ENCODE measurements at places on chromosomes 4 and X. TPM values are rescaled to one million over a fixed set of nuclear protein-coding genes. Genes with fewer than 3 reads are reported as not detected.

- peaks cover 3% of the 10 kb centered on the region for H3K36me3 ChIP-seq
- H3K27ac ChIP-seq, result no peak overlapping the region
- H3K4me3 ChIP-seq, result no peak overlapping the region
- peaks cover 14% of the 10 kb centered on the region for H3K4me1 ChIP-seq
These were observed 28.1 kb upstream of the TENM3 start for GRCh38 chr4:182215148-182215547.

DNA sequence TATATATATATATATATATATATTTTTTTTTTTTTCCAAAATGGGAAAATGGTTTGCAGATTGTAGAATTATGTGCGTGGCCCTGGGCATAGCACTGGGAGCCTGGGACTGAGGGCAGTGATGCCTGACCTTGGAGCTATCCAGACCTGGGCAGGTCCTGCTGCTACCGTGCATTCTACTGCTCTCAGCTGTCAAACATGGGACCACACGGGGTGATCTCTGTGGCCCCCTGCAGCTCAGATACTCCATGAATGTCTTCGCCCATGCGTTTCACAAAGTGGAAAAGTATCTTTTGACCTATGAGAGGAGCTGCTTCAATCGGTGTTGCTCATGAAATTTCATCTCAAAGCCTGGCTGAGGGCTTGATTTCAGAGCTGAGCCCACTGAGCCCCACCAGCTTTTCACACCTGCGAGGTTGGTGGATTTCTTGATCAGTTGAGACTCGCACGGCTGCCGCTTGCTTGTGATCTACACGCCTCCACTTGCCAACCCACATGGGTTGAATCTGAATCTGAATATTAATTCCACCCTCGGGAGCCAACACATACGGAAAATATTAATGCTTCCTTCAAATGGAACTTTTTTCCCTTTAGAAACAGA is 35.7 kb downstream of the ING2 start:
- DNase-seq, result no peak
- 0 out of 2 replicates have a peak, but pooled peaks cover 3% of the 10 kb centered on the region for H3K27me3 ChIP-seq
- no peak overlapping the region for H3K27ac ChIP-seq
- no peak overlapping the region for H3K4me3 ChIP-seq

DNA sequence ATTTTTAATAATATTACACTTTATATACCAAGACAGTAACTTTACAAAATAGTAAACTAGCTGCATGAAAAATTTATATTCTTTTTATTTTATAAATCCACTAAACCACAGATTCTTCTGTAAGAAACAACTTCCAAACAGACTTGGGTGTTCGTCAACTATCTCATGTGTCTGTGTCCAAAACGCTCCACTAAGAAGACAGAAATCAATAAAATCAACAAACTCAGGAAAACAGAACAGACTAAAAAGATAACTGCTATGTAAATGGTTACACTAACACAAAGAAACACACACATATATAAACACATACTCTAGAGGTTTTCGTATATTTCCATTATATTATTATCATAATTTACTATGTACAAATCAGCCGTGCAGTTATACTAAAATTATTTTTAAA is 158.4 kb downstream of the PPP3CA start:
- H3K4me1 ChIP-seq, result no peaks in the 10 kb centered on the region
- no peaks in the 10 kb centered on the region for H3K36me3 ChIP-seq
- H3K27ac ChIP-seq, result no peak overlapping the region
- no peak for DNase-seq
- H3K27me3 ChIP-seq, result no peaks in the 10 kb centered on the region

DNA sequence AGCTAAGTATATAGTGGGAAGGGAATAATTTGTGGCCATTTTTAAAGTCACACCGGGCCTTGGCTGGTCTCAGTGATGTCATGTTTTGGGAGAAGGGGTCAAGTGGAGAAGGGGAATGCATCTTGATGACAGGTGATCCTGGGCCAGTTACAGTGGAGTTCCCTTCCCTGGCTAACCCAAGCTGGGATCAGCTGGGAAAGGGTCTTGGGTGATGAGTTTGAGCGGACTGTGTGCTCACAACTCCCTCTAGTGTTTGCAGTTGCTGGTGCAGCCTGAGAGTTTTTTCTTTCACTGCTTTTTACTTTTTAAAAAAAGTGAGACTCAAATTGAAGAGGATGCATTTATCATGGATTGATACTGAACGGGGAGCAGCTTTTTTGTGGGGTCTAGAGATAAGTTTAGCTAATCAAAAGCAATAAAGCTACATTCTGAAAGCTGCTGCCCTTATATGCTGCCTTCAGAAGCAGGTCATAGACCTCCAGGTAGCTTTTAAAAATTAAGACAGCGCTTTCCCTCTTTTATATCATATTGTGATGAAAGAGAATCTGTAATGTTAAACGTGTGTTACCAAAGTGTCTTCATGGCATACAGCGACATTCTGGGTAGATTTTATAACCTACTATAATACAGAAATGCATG is 164.7 kb downstream of the DCLK2 start:
- H3K27ac ChIP-seq, result no peak overlapping the region
- H3K36me3 ChIP-seq, result peaks cover 9% of the 10 kb centered on the region
- peaks cover 48% of the 10 kb centered on the region for H3K4me1 ChIP-seq
- no peak overlapping the region for H3K4me3 ChIP-seq
- no peak for DNase-seq

DNA sequence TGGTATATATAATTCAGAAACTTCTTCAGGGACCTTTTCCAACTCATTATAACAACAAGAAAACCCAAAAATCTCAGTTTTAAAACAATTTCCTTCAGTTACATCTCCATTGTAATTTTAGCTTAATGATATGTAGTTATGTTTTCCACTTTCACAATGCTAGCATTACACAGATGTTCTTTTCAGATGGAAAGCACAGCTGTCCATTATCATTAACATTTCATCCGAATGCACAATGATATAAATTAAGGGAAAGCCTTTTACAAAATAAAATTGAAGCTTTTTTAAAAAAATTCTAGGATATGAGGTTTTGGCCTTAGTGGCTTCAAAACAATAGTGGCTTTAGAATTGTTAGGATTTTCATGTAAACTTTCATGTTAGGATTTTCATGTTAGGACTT is 389.2 kb downstream of the ADAM29 start:
- no peaks in the 10 kb centered on the region for H3K36me3 ChIP-seq
- no peak overlapping the region for H3K27ac ChIP-seq
- DNase-seq, result no peak
- no peaks in the 10 kb centered on the region for H3K27me3 ChIP-seq
- H3K4me1 ChIP-seq, result no peaks in the 10 kb centered on the region
- no peak overlapping the region for H3K4me3 ChIP-seq

DNA sequence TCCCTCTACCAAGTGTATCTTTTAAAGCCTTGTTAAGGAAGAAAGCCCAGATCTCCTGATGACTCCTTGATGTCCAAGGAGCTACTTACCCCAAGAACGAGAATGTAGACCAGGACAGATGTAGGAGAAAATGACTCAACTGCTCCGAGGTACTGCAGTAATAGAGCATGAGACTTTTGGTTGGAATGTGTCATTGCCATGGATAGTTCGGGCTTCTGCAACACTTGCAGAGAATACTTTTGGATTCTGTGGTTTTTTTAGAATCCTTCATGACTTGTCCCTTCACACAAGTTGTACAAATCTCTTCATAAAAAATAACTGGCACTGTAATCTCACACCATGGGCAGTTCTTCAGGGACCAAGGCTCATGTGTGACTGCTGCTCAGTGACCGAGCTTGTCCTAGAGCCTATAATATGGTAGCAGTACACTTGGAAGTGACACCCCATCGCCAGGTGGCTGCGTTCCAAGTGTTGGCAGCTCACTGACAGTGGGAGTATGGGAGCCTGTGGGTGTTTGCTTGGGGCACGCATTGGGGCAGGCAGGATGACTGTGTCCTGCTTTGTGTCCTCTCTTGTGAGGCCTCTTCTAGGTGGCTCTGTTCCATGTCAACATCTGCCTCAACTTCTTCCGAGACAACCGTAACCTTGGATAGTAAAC is 87.9 kb upstream of the WDR1 start:
- H3K36me3 ChIP-seq, result no peaks in the 10 kb centered on the region
- H3K4me1 ChIP-seq, result no peaks in the 10 kb centered on the region
- no peak overlapping the region for H3K4me3 ChIP-seq
- no peak overlapping the region for H3K27ac ChIP-seq
- H3K27me3 ChIP-seq, result no peaks in the 10 kb centered on the region

- no peak overlapping the region for H3K27ac ChIP-seq
- H3K4me3 ChIP-seq, result no peak overlapping the region
- DNase-seq, result no peak
- H3K4me1 ChIP-seq, result peaks cover 3% of the 10 kb centered on the region
- no peaks in the 10 kb centered on the region for H3K27me3 ChIP-seq
These were observed 33.4 kb downstream of the TAPT1 start for GRCh38 chr4:16192631-16193518.

DNA sequence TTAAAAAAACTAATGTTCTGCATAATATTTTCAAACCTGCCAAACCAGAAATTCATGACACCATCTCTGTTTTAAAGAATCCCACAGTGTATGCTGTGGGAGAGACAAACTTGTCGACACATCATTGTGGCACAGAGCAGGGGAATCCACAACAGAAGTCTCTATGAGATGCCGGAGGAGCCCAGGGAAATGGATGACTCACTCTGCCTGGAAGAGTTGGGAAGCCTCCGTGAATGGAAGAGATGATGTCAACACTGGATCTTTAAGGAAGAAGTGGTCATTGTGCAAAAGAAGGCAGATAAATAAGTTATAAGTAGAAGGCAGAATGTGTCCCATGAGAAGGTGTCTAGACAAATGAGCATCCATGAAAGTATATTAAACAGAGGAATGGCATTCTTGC is 595.1 kb downstream of the RAB28 start:
- peak; percentile 33 for DNase-seq
- H3K36me3 ChIP-seq, result no peaks in the 10 kb centered on the region
- H3K27ac ChIP-seq, result no peak overlapping the region
- H3K4me3 ChIP-seq, result no peak overlapping the region
- H3K4me1 ChIP-seq, result no peaks in the 10 kb centered on the region

DNA sequence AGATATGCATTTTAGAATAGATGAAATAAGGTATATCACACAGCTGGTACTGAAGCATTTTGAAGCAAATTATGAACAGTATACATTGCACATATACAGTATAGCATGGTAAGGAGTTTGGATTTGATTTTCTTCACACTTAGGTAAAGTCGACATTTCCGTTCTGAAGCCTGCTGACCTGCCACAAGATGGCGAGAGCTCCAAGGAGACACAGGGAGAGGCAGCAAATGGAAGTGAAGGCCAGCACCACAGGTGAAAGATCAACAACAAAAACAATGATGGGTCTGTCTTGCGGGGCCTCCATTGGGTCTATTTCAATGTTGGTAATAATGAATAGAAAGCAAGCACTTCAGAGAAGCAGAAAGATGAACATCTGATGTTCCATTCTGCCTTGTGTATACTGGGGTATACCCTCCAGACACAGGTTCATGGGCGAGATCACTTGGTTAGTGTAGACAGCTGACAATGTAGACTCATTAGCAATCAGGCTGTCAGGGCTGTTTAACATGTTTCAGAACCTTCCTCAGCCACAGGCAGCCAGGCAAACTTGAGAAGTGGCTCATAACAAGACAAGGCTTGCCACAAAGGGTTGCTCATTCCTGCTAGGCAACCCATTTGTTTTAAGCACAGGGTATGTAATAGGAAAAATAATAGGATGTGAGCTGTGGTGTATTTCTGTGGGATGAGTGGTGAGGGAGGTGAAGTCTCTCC is 21.4 kb upstream of the NOX1 start:
- no peaks in the 10 kb centered on the region for H3K4me1 ChIP-seq
- H3K4me3 ChIP-seq, result no peak overlapping the region
- DNase-seq, result no peak
- H3K36me3 ChIP-seq, result no peaks in the 10 kb centered on the region

- 0 out of 2 replicates have a peak, but pooled peaks cover 6% of the 10 kb centered on the region for H3K36me3 ChIP-seq
- DNase-seq, result no peak
- H3K4me1 ChIP-seq, result no peaks in the 10 kb centered on the region
These were observed 32.4 kb downstream of the TNIP2 start for GRCh38 chr4:2723751-2724150.

The MTMR8 gene
- total RNA-seq, result not detected

The TSR2 gene
- total RNA-seq, result 17.9 TPM

The IRS4 gene
- total RNA-seq, result not detected

The GAGE2A gene
- total RNA-seq, result not detected

The MAGEB2 gene
- not detected for total RNA-seq
